Transverse colon (tissue), 4 donors: ENCODE measurements at places on chromosomes 6 and 20. TPM values are rescaled to one million over a fixed set of nuclear protein-coding genes. Genes with fewer than 3 reads are reported as not detected.

DNA sequence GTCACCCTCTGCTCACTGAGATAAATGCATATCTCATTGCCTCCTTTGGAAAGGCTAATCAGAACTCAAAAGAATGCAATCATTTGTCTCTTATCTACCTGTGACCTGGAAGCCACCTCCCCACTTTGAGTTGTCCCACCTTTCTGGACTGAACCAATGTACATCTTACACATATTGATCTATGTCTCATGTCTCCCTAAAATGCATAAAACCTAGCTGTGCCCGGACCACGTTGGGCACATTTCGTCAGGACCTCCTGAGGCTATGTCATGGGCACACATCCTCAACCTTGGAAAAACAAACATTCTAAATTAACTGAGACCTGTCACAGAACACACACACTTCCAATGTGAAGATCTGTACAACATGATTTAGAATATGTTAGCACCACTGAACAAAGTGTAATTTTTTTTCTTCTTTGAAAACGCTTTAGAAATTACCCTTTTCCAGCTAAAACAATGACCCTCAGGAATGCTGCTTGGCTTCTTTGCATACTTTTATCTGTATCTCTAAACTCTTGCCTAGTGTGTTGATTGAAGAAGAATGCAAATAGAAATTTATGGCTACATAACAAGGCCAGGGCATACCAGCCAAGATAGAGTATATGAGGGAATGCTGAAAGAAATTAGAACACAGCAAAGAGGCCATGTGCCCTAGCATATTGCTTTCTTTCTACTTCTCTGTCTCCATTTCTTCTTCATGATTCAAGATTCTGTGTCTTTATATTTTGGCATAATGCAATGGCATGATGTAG is 84.6 kb upstream of the DST start:
- DNase-seq, result no peak
- no peak overlapping the region for H3K27ac ChIP-seq
- H3K4me1 ChIP-seq, result peaks cover 18% of the 10 kb centered on the region
- H3K27me3 ChIP-seq, result no peaks in the 10 kb centered on the region
- H3K4me3 ChIP-seq, result no peak overlapping the region
- no peaks in the 10 kb centered on the region for H3K36me3 ChIP-seq

ADGRF4 gene
- total RNA-seq, result 3.0 TPM

FILIP1 gene
- 12.3 TPM for total RNA-seq

MLN gene
- not detected for total RNA-seq

SNX5 gene
- 147 TPM for total RNA-seq

DNA sequence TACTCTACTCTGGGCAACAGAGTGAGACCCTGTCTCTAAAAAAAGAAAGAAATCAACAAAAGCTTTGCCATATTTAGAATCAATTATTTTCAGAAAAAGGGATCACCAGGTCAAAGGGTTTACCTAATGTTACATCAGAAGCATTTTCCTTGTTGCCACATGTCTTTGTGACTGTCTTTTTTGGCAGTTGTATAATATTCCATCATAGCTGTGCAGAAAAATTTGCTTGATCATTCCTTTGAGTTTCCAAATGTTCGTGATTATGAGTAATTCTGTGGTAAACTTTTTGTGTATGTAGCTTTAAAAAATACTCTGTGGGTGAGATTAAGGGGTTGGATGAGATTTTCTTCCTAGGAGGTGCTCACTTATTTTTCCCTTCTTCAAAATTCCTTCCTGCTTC is 26.4 kb downstream of the PNPLA1 start:
- H3K36me3 ChIP-seq, result no peaks in the 10 kb centered on the region
- H3K27me3 ChIP-seq, result no peaks in the 10 kb centered on the region
- peaks cover 4% of the 10 kb centered on the region for H3K4me1 ChIP-seq

C6orf132 gene
- 26.1 TPM for total RNA-seq
